MV-4-11 (cell line): ENCODE measurements at places on chromosomes 5 and 9.

GRCh38 chr5:135944967-135945560 is 9.7 kb downstream of the LECT2 start:
- DNase-seq, result peak; percentile 56

- DNase-seq, result no peak
These were observed 54.1 kb upstream of the ZNF366 start for GRCh38 chr5:72561148-72561972.

- DNase-seq, result no peak
These were observed 191.0 kb downstream of the EPB41L4A start for GRCh38 chr5:112227911-112228631.

GRCh38 chr5:188488-189481 is 2.5 kb upstream of the LRRC14B start:
- peak; percentile 59 for DNase-seq

DNA sequence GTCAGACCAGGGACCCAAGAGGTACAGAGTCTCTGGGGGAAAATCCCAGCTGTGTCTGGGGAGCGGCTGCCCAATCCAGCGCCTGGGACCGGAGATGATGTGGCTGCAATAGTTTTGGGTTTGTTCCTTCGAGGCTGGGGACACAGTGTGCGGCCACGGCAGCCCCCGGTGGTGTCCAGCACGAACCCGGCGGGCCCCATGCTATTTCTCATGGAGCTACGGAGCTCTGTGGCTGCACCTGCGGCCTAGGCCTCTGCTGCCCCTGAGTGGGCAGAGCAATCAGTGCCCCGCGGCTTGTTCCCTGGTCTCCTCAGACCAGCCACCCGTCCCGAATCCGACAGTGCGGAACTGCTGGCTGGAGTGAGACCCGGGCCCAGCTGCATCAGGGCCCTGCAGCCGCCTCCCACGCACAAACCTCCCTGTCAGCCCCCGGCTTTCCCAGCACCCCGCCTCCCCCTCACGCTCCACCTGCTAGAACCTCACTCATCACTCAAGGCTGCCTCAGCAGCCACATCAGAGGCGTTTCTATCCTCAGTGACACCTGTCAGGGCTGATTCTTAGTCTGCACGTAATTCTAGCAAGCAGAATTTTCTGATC is 29.0 kb downstream of the SARDH start:
- no peak for DNase-seq

DNA sequence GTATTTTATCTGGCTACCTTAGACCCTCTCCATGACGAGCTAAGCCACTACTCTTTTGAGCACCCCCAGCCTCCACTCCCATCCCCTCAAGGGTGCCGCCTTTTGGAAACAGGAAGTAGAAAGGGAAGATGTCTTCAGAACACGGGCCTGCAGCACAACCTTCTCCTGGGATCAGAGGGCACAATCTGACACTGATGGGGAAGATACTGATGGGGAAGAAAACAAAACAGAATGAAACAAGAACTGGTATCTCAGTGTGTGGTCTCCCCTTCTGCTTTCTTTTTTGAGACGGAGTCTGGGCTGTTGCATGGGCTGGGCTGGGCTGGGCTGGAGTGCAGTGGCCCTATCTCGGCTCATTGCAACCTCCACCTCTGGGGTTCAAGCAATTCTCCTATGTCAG is 539.7 kb upstream of the DAP start:
- peak; percentile 78 for DNase-seq

DNA sequence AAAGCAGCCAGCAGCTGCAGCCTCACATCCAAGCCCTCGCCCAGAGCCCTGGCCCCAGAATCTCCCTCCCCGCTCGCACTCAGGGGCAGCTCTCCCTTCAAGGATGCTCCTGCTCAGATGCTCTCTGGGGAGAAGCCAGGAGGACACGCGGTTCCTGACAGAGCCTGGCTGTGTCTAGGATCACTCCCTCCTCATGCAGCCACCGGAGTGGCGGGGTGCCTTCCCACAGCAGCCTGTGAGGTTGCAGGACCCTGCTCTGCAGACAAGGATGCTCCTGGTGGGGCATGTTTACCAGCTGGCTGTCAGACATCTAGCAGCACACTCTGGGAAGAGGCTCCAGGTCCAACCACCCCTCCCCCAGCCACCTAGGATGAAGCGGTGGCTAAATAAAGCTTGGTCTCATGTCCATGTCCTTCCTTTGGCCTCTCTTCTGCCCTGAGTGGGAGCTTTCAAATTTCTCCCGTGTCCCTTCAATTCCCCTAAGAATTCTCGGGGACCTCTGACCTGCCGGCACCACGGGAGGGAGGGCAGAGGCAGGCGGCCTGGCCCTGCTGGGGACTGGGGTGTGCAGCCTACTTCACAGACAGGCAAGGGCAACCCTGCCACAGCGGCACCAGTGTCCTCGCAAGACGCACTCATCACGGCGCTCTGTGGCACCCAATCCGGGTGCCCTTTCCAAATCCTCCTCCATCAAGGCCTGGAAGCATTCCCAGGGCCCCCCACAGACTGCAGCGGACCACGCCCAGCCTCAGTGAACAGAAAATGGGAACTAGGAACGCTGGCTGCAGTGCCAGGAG is 88.3 kb upstream of the SARDH start:
- no peak for DNase-seq

GRCh38 chr5:142853682-142854081 is 83.5 kb downstream of the ARHGAP26 start:
- DNase-seq, result no peak

DNA sequence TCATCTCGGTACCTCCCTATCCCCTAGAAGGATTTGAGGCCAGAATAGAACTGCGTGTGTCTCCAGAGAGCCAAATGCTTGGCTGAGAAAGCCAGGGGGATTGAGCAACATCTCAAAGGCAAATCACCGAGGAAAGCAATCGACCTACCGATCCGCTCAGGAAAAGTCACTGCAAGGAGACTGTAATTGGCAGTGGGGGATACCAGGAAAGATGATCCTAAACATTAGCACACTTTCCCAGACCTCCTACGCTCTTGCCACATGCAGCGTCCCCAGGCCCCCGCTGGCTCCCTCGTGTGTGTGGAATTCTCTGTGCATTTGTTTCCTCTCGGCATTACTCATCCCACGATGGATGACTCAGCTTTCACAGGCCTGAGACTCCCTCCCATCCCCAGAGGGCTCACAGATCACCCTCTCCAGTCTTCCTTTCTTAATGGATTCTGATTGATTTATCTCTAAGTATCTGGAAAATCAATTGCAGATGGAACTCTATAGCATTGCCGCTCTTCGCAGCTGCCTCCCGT is 82.2 kb upstream of the ICE1 start:
- DNase-seq, result peak; percentile 64

- DNase-seq, result no peak
These were observed 11.8 kb downstream of the NDFIP1 start for GRCh38 chr5:142120247-142120935.

- no peak for DNase-seq
These were observed 29.3 kb upstream of the OBP2B start for GRCh38 chr9:133238272-133238850.

DNA sequence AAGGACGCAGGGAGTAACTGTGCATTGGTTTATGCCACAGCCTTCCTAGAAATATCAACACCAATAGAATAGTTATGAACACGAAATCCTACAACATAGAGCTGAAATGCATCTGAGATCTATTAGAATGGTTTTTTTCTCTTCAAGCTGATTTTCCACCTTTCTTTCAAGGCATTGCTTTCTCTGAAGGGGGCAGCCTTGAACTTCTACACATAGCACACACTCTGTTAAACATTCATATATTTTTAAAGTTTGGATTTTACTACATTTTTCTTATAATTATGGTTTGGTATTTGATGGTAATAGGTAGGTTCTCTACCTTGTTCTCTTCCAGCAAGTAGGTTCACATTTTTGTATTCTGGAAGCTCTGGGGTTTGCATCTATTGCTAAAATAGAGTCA is 661.8 kb downstream of the SEMA5A start:
- no peak for DNase-seq

- DNase-seq, result no peak
These were observed 125.7 kb downstream of the NIPBL start for GRCh38 chr5:37002176-37002751.

- no peak for DNase-seq
These were observed 591.7 kb upstream of the PTPRD start for GRCh38 chr9:11204521-11204920.

- no peak for DNase-seq
These were observed 24.8 kb upstream of the ALDH1A1 start for GRCh38 chr9:72977670-72978069.

DNA sequence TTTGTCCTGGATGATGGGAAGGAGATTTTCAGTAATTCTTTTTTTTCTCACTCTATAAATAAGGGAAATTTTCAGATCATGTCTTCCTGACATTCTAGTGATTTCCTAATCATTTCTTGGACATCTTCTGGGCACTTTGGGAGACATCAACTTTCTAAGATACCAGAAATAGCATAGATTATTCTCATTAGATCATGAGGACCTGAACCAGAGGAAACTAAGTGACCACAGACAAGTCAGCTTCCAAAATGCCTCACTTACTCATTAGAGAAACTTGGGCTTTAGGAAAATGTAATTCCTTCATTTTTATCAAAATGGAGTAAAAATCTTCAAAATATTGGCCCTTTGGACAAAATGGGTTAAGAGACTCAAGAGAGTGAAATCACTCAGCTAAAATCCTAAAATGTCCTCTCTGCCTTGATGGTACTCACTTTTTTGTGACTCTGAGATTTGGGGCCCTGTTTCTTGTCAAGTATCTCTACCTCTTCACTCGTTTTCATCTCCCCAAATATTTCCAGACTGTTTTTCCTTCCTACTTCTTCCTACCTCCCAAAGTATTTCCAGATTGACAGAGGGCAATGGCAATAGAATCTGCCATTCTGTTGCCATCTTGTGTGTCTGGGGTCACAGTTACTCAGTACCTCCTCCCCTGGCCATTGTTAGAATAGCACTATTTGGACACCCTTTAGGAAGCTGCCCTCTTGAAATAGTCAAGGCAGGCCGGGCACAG is 194.5 kb downstream of the NR3C1 start:
- peak; percentile 10 for DNase-seq
